ENCODE measurements at places on chromosomes 5 and 9.

DNA sequence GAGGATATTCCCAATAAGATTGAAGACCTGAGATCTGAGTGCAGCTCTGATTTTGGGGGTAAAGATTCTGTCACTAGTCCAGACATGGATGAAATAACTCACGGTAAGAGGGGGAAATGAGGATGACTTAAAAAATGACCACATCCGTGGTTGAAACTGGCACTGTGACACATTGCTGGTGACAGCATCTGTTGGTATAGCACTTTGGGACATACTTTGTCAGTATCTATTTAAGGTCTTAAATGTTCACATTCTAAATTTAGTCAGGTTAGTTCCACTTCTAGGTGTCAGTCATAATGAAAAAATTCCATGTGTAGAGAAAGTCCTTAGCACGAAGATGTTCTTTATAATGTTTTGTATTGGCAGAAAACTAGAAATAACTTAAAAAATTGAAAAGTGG is 70.9 kb downstream of the GAPVD1 start:
- DNase-seq, result no peak

GRCh38 chr5:151075698-151076331 is 5.0 kb downstream of the TNIP1 start:
- no peak for DNase-seq

GRCh38 chr9:14445946-14446345 is 132.0 kb upstream of the NFIB start:
- no peak for DNase-seq

DNA sequence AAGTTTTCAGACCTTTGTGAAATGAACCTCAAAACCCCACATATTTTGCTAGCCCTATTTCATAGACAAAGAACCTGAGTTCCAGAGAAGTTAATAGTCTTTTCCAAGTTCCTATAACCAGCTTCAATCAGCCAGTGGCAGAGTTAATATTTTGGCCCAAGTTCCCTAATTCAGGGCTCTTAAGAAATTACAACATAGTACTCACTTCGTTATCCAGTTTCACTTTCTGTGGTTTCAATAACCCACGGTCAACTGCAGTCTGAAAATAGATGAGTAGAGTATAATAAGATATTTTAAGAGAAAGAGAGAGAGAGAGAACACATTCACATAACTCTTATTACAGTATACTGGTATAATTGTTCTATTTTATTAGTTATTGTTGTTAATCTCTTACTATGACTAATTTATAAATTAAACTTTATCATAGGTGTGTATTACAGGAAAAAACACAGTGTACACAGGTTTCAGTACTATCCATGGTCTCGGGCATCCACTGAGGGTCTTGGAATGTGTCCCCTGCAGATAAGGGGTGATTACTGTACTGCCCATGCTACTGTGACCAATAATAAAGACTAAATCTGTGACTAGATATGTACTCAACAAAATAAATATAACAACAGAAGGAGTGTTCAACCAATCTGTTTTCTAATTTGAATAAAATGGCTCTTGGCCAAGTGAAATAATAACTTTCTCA is 9.3 kb upstream of the MYOT start:
- no peak for DNase-seq

DNA sequence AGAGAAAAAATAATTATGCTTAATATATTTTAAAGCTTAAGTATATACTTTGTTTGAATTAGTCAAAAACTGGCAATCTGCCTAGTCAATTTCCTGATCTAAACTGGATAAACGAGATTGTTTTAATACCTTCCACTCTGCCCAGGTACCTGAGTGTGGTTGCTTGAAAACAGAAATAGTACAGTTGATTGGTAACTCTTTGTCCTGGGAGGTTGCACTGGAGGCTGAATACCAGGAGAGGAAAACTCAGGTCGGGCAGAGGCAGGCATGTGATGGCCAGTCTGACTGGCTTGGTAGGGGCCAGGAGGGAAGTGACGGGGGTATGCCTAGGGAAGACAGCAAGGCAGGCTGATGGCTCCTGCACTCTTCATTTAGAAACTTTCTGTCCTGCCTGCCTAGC is 80.2 kb downstream of the PIK3R1 start:
- no peak for DNase-seq

DNA sequence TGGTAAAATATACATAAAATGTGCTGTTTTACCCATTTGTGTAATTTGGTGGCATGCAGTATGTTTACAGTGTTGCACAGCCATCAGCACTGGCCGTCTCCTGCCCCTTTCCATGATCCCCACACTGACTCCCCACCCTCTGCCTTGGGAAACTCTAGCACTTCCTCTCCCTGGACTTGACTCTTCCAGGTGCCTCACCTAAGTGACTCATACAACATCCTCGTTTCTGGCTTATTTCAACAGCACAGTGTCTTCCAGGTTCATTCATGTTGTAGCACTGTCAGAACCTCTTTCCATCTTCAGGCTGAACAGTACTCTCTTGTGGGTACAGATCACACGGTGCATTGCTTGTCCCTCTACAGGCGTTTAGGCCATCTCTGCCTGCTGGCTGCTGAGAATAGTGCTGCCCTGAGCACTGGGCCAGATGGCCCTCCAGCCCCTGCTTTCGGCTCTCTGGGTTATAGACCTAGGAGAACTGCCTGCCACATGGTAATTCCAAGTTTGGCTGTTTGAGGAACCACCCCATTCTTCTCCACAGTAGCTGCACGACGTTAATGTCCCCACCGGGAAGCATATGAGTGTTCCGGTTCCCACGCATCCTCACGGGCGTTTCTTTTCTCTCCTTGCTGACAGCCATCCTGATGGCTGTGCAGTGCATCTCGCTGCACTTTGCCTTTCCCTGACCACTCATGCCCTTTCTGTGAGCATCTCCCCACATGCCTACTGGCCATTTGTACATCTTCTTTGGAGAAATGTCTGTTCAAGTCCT is 211.8 kb downstream of the FANCC start:
- DNase-seq, result no peak

DNA sequence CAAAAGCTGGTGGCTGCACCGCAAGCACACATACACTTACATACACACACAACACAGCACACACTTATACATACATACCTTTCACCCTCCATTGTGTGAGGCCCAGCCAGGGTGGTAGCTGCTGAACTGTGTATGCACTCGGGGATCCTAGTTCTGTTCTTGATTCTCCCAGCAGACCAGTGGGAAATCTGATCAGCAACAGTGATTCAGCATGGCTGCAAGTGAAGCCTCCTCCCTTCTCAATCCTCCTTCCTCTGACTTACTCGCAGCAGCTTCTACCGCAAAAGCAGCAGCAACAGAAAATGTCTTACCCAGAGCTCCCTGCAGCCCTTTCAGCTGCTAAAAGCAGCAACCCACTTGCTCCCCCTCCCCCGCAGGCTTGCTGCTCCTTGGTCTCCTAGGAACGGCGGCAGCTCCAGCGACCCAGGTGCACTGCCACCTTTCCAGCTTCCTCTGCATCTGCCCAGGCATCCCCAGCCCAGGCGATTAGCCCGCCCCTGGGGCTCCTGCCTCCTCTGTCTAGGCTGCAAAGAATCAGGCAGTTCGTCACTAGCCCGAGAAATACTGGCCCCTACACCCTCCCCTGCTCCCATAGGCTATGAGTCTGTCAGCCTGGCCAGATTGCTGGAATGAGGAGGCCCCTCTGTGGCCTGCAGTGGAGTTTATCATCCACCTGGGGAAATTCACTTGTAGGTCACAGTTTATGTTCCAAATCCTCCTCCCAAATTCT is at the start of gene KLHL3:
Gene KLHL3, minus strand, starts transcription at position 535 of the 730 bp plus-strand sequence. Its CDS starts 443 bp downstream, at position 92.
- DNase-seq, result no peak

GRCh38 chr5:41878643-41879478 is 8.6 kb upstream of the OXCT1 start:
- DNase-seq, result no peak

GRCh38 chr9:4207881-4208615 is 91.8 kb downstream of the GLIS3 start:
- DNase-seq, result no peak

DNA sequence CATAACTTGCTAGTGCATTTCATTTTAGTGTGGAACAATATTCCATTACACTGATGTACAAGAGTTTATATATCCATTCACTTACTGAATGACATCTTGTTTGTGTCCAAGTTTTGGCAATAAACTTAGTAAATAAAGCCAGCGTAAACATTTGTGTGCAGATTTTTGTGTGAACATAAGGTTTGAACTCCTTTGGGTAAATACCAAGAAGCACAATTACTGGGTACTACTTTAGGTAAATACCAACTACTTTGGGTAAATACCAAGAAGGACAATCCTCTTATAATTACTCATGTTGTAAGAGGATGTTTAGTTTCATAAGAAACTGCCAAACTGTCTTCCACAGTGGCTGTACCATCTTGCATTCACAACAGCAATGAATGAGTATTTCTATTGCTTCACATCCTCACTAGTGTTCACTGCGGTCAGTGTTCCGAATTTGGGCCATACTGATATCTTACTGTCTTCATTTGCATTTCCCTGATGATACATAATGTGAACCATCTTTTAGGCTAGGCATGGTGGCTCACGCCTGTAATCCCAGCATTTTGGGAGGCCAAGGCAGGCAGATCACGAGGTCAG is 2.3 kb upstream of the SYK start:
- no peak for DNase-seq

DNA sequence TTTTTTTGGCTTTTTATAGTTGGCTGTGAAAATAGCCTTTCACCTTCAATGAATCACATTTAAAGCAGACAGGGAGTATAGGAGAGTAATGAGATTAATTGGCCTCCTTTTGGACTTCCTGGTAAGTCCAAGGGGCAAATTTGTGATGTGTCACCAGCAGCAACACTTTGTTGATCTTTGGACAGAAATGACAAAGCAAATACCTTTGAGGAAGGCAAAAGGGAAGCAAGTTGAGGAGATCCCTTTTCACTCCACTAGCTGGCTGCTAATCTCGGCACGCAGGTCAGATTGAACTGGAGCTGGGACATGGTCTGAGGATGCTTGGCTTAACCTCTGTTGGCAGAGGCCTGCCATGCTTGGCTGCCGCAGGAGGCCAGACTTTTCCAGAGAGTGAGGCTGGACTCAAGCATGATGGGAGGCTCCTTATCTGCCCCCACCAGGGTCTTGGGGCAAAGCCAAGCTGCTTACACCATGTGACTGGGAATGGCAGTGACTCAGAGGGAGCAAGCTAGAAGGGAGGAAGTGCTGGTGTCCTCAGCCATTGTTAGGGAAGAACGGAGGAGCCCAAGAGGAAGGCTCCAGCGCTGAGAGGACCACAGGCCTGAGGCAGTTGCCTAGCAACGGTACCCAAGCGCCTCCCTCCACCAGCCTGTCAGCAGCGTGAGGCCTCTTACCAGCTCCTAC is 174.5 kb upstream of the MAP1B start:
- DNase-seq, result no peak

GRCh38 chr5:101278917-101279316 is 375.8 kb upstream of the ST8SIA4 start:
- DNase-seq, result no peak

GRCh38 chr9:123928533-123929176 is 1.3 kb downstream of the DENND1A start:
- no peak for DNase-seq

- no peak for DNase-seq
Observed at GRCh38 chr9:136095070-136096058, at the start of gene NACC2. Gene NACC2 (minus strand): TSS chr9:136095289. CDS start chr9:136050521, 44,768 bp downstream.

- DNase-seq, result no peak
Observed at GRCh38 chr9:131811405-131811804, 71.5 kb upstream of the RAPGEF1 start.

DNA sequence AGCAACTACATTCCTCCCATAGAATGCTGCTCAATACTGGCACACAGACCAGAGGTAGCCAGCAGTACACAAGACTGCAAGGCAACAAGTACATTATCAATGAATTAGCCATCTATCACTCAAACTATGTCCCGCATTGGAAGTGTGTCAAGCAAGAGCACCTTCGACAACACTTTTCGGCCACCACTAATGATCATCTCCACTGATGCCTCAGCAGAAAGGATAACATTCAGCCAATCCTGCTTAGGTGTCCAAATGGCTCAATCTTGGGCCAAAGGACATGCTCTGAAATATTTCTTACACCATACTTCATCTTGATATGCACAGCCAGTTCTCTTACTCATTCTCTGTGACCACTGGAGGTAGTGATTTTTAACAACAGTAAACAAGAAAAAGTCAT is 25.0 kb downstream of the SKP1 start:
- no peak for DNase-seq

DNA sequence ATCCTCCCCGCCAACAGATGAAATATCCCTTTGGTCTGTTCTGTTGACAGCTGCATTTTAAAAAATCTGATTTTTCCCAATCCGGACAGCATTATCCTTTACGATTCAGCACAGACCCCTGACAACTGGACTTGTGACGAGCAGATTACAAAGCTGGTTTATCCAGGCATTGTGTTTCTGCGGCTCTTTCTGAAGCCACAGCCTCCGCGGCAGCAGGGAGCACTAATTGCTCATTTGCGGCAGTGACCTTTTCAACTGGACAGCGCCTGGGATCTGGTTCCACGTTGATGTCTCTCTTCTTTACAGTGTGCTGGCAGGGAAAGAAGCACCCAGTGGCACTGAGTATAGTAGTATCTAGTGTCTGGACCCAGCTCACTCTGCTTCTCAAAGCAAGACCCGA is 351.2 kb downstream of the ZNF608 start:
- no peak for DNase-seq

DNA sequence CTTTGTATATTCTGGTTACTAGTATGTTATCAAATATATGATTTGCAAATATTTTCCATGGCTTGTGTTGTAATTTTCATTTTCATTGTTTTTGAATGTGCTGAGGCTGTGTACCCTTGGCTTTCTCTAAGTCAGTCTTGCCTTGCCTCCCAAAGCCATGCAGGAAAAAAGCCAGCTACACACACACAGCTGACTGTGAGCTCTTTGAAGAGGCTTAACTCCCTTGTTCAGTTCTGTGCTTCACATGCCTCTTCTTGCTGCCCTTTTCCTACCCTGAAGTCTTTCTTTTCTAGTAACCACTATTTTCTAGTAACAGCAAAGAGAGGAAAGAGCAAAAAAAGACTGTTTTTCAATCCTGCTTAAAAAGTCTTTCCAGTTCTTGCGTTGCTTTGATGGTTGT is 53.9 kb downstream of the KCNN2 start:
- DNase-seq, result no peak

- DNase-seq, result no peak
Observed at GRCh38 chr5:124998520-124998919, 252.1 kb upstream of the ZNF608 start.

GRCh38 chr5:15106530-15107283 is 235.1 kb upstream of the ANKH start:
- no peak for DNase-seq
